ENCODE measurements at places on chromosomes 6 and 20.
A peak's percentile ranks its signal among the peaks of the same experiment; 100 is the strongest.

GRCh38 chr6:18990059-18990978 lies 603.2 kb downstream of the RNF144B start:
- DNase-seq: peak; percentile 83

DNA sequence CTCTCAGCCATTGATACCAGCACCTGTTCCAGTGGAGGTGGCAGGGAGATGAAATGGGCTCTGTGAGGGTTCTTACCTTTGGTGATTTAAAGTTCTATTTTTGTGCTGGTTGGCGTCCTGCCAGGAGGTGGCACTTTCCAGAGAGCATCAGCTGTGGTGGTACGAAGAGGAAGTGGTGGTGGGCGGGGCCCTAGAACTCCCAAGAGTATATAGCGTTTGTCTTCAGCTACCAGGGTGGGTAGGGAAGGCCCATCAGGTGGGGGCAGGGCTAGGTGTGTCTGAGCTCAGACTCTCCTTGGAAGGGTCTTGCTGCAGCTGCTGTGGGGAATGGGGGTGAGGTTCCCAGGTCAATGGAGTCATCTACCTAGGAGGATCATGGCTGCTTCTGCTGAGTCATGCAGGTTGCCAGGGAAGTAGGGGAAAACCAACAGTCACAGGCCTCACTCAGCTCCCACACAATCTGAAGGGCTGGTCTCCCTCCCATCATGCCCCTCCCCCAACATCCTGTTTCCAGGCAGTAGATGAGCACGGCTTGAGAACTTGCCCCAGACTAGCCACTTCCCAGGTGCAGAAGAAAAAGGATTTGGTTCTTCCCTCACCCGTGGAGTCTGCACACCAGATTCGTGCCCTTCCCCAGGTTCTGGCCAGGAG lies 46.6 kb downstream of the MOXD1 start:
- DNase-seq: peak; percentile 30

DNA sequence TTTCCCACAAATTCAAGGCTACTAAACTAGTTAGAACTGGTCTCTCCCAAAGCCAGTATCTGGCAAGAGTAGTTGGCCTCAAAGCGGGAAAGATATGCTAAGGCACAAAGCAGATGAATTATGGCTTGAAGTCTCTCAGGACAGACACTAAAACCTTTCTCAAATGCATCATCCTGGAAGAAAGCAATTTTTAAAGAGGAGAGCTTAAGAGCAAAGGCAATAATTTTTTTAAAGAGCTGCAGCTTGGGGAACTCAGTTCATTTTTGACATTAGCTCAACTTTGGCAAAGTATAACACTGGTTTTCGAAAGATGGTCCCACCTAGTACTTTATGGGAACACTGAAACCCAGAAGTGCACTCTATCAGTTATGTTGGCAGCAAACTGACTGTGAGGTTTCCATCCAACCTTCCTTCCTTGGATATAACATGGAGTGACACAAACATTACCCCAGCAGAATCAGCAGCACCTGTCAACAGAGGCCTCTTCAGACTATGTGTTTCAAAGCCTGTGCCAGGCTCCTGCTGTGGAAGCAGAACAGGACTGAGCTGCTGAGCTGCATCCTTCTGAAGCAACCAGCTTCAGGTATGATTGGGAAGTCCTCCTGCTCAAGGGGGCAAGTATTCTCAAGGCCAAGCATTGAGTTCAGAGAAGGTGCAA lies 852.3 kb upstream of the HS3ST5 start:
- no peak for DNase-seq

- DNase-seq: no peak
Measured at GRCh38 chr6:105644073-105644489, 241.2 kb upstream of the PREP start.

DNA sequence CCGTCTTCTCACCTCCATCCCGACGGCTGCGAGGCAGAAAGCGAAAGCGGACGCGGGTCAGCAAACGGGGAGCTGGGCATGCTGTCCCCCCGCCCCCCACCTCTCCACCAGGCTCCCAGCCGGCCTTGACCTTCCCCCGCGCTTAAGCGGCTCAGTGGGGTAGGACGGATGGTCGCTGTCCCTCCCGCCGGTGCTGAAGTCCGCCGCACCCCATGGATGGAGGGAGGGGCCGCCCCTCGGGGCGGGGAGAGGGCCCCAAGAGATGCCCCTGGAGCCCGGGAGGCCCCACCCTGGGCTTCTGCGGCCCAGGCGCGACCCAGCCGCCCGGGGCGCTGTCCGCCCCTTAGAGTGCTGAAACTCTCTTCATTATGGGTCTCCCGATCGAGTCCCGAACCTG lies at the start of gene KCNB1:
Gene KCNB1 (minus strand): TSS at position 48 of the 397 bp plus-strand sequence. CDS start 188 bp downstream, outside the sequence.
- DNase-seq: peak; percentile 65

DNA sequence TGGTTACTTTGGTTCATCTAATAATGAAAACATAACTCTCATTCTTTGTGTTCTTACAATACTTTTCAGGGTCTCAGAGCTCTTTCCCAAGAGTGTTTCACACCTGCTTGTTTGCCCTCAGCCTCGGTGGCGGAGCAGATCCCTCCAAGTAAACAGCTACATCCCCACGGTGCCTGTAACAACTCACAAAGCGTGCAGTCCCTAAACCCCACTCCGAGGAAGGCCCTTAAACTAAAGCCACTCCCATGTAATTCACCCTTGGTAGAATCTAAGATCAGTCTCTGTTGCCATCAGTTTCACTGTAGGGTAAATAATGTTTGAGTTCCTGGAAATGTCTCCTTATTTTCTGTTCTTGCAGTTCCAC lies 101.1 kb downstream of the TFAP2A start:
- no peak for DNase-seq

GRCh38 chr6:138145402-138145801 lies 16.3 kb upstream of the ARFGEF3 start:
- no peak for DNase-seq

DNA sequence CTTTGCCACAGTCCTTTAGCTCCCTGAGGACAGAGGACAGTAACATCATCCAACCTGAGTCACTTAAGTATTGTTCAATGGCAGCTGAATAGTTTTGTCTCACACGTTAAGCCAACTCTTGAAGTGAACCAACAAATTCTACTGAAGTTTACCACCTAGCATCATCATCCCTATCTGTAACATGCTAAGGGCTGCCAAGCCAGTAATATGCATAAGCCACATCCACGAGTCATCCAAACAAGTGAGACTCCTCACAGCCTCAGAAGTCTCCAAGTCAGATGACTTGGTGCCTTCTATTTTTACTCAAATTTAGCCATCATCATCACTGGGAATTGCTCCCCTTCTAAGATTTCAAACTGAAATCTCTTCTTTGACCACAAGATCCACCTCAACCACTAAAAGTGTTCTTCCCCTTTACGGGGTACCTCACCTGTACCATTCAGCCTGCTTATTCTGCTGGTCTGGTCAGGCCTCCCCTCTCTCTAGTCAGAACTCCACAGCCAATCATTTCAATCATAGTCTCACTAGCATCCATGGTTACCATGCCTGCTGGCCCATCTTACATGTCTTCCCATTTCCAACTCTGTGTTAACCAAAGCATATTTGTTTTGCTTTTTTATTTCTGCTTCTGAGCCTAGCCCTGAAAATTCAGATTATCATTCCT lies 73.7 kb downstream of the DTNBP1 start:
- no peak for DNase-seq

- DNase-seq: no peak
Measured at GRCh38 chr6:130958468-130958867, 104.6 kb downstream of the EPB41L2 start.

DNA sequence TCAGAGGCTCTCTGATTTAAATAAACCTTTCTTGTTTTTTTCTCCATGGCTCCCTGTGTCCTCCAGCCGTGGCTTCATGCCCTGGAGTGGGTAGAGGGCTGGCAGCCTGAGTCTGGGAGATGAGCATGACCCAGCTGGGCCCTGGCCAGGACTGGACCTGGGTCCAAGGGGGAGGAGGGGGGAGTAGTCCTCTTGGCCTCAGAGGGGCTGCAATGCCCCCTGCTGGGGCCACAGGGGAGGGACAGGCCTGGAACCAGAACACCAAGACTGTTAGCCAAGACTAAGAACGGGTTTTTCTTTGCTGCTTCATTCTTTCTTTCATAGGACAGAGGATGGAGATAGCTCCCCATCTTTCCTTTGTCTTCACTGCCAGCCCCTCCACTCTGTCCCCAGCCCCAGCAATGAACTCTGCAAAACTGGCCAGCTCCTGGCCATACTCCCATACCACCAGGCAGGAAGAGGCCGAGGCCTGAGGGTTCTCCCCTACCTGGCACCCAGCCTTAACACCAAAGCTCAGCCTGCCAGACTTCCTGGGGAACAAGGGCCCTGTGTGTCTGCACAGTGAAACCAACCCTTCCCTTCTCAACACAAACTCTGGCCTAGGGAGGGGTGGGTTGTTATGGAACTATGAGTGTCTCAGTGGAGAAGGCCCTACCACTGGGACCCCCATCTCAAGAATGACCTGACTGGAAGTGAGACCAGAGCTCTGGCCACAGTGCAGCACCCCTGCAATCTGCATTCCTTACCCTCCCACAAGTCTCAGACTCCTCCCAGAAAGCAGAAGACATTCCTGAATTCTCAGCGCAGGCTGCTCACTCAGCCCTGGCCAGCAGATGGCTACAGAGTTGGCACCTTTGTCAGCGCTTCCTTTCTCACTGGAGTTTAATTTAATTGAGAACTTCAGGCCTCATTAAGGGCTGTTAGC lies 11.0 kb downstream of the SLC29A1 start:
- peak; percentile 61 for DNase-seq

GRCh38 chr20:50895111-50895830 lies 36.0 kb downstream of the ADNP start:
- DNase-seq: no peak

GRCh38 chr6:79684876-79685275 lies 53.7 kb downstream of the SH3BGRL2 start:
- no peak for DNase-seq

- DNase-seq: no peak
Measured at GRCh38 chr20:10259166-10259565, 40.5 kb downstream of the SNAP25 start.

- DNase-seq: no peak
Measured at GRCh38 chr6:113293423-113293740, 563.8 kb upstream of the MARCKS start.

GRCh38 chr6:163487606-163488005 lies 73.1 kb downstream of the QKI start:
- DNase-seq: no peak

GRCh38 chr6:133648581-133648980 lies 240.3 kb upstream of the TCF21 start:
- no peak for DNase-seq

GRCh38 chr20:50957276-50957675 lies 1.1 kb downstream of the DPM1 start:
- DNase-seq: no peak
